ENCODE measurements at places on chromosomes 7 and 10. TPM values are rescaled to one million over a fixed set of nuclear protein-coding genes. Genes with fewer than 3 reads are reported as not detected.

MSMB gene
- not detected for total RNA-seq

NEUROG3 gene
- total RNA-seq = not detected

ADAM22 gene
- 0.26 TPM for total RNA-seq

PAOX gene
- total RNA-seq = 1.4 TPM

KNDC1 gene
- total RNA-seq = 1.3 TPM

IGF2BP3 gene
- 29.7 TPM for total RNA-seq

HOXA2 gene
- total RNA-seq = 0.70 TPM

NEUROD6 gene
- not detected for total RNA-seq

GLI3 gene
- total RNA-seq = 0.45 TPM

CTBP2 gene
- 119 TPM for total RNA-seq

CPEB3 gene
- total RNA-seq = 0.51 TPM

INA gene
- 18.6 TPM for total RNA-seq

C10orf90 gene
- 3.8 TPM for total RNA-seq

CCDC126 gene
- 4.2 TPM for total RNA-seq

ASIC3 gene
- 10.5 TPM for total RNA-seq

SEMA3C gene
- 53.5 TPM for total RNA-seq

PODXL gene
- 51.5 TPM for total RNA-seq

ARHGAP22 gene
- total RNA-seq = 3.5 TPM

TFEC gene
- 0.14 TPM for total RNA-seq

CCDC6 gene
- 51.5 TPM for total RNA-seq

GHRHR gene
- total RNA-seq = not detected

TMEM26 gene
- total RNA-seq = 0.04 TPM

CHST12 gene
- total RNA-seq = 11.7 TPM

CALHM1 gene
- total RNA-seq = not detected

SRRM3 gene
- total RNA-seq = 9.5 TPM

ELN gene
- total RNA-seq = 0.12 TPM

WNT8B gene
- total RNA-seq = not detected

DGKI gene
- total RNA-seq = 0.43 TPM

OR2A5 gene
- not detected for total RNA-seq

PRLHR gene
- not detected for total RNA-seq

OLAH gene
- 1.0 TPM for total RNA-seq

TWIST1 gene
- total RNA-seq = 2.8 TPM

LIPK gene
- not detected for total RNA-seq

LRGUK gene
- total RNA-seq = 0.48 TPM

MMP21 gene
- total RNA-seq = not detected

HMX3 gene
- total RNA-seq = not detected

ZNF248 gene
- total RNA-seq = 3.6 TPM

NYAP1 gene
- 6.4 TPM for total RNA-seq

CYP2C19 gene
- not detected for total RNA-seq

ATP6V1F gene
- 241 TPM for total RNA-seq

ZNF425 gene
- 1.3 TPM for total RNA-seq

CHAT gene
- not detected for total RNA-seq

EVX1 gene
- total RNA-seq = 0.19 TPM

LBX1 gene
- not detected for total RNA-seq

GATAD1 gene
- 18.7 TPM for total RNA-seq

ADRA2A gene
- 0.23 TPM for total RNA-seq

SLC35G1 gene
- 8.2 TPM for total RNA-seq

COBL gene
- total RNA-seq = 3.2 TPM

ACSM6 gene
- total RNA-seq = not detected

CTAGE15 gene
- not detected for total RNA-seq

TUBAL3 gene
- total RNA-seq = 0.24 TPM

HOXA9 gene
- total RNA-seq = 0.39 TPM

WIPF3 gene
- total RNA-seq = 0.62 TPM

RBP4 gene
- total RNA-seq = 4.9 TPM

ADRB1 gene
- total RNA-seq = 1.1 TPM

AKR1B15 gene
- 43.4 TPM for total RNA-seq

LEP gene
- total RNA-seq = not detected

CALN1 gene
- not detected for total RNA-seq

Data from A549 treated with dexamethasone at 1 μM for 4 hours (cell line).